ENCODE measurements at places on chromosomes 1 and 21. TPM values are rescaled to one million over a fixed set of nuclear protein-coding genes. Genes with fewer than 3 reads are reported as not detected.
A peak's percentile ranks its signal among the peaks of the same experiment; 100 is the strongest.

DNA sequence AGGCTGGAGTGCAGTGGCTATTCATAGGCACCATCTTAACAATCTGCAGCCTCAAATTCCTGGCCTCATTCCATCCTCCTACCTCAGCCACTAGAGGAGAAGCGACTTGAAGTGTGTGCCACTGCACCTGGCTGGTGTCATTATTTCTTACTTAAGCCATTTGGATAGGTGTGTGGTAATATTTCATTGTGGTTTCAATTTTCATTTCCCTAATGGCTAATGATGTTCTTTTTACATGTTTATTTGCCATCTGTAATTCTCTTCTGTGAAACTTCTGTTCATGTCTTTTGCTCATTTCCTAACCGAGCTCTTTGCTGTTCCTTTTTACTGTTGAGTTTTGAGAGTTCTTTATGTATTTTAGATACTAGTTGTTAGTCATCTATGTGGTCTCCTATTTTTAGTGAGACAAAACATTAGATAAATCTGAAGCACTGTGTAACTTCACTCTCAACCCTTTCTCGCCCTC is 66.8 kb downstream of the SLC27A3 start:
- DNase-seq = no peak
- H3K4me1 ChIP-seq = peaks cover 4% of the 10 kb centered on the region
- no peaks in the 10 kb centered on the region for H3K36me3 ChIP-seq
- no peak overlapping the region for H3K27ac ChIP-seq
- H3K4me3 ChIP-seq = no peak overlapping the region

- H3K27me3 ChIP-seq = peaks cover 8% of the 10 kb centered on the region
- H3K36me3 ChIP-seq = no peaks in the 10 kb centered on the region
- H3K4me1 ChIP-seq = no peaks in the 10 kb centered on the region
- no peak overlapping the region for H3K27ac ChIP-seq
- peak; percentile 61 for DNase-seq
- H3K4me3 ChIP-seq = no peak overlapping the region
These were observed 61.0 kb downstream of the WDR4 start for GRCh38 chr21:42818328-42818749.

Gene PCBP3
- total RNA-seq = 2.9 TPM

- peaks cover 5% of the 10 kb centered on the region for H3K4me1 ChIP-seq
- H3K27ac ChIP-seq = no peak overlapping the region
- DNase-seq = peak; percentile 38
These were observed 72.8 kb downstream of the S1PR1 start for GRCh38 chr1:101309334-101310311.

DNA sequence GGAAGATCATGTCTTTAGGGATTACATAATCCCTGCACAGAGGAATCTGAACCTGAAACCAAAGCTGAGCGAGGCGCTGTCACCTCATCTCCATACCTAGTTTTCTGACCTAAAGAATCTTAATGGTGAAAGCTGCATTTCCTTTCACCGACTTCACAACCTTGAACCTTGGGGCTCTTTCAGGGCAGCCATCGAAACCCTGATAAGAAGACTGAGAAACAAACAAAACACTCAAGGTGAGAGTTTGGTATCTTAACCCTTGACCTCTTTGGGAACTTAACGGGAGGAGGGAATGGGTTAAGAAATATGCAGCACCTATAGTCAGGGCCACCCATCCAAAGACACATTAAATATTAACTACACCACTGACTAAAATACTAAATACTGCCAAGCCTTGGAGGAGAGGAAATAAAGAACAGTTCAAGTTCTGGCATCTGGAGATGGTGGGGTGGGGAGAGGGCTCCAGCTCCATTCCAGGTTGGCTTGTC is 2.0 kb downstream of the C1orf116 start:
- no peak overlapping the region for H3K27ac ChIP-seq
- H3K4me3 ChIP-seq = no peak overlapping the region
- DNase-seq = no peak
- peaks cover 4% of the 10 kb centered on the region for H3K27me3 ChIP-seq
- peaks cover 7% of the 10 kb centered on the region for H3K4me1 ChIP-seq

DNA sequence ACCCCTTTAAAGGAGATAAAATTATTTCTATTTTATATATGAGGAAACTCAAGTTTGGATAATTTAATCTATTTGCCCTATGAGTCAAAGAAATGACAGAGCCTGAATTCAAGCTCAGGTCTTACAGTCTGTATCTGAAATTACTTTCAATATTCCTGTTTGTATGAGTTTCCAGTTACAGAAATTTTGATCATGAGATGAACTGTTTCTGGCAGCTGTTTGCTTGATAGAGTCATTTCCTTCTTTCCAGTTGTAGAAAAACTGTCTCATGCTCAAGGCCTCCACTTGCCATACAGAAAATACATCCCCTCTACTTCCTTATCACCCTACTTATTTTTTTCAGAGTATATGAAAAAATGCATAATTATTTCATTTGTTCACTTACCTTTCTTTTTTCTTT is 87.6 kb downstream of the PTPRC start:
- no peaks in the 10 kb centered on the region for H3K36me3 ChIP-seq
- DNase-seq = no peak
- no peak overlapping the region for H3K27ac ChIP-seq
- no peak overlapping the region for H3K4me3 ChIP-seq
- no peaks in the 10 kb centered on the region for H3K4me1 ChIP-seq
- H3K27me3 ChIP-seq = no peaks in the 10 kb centered on the region

DNA sequence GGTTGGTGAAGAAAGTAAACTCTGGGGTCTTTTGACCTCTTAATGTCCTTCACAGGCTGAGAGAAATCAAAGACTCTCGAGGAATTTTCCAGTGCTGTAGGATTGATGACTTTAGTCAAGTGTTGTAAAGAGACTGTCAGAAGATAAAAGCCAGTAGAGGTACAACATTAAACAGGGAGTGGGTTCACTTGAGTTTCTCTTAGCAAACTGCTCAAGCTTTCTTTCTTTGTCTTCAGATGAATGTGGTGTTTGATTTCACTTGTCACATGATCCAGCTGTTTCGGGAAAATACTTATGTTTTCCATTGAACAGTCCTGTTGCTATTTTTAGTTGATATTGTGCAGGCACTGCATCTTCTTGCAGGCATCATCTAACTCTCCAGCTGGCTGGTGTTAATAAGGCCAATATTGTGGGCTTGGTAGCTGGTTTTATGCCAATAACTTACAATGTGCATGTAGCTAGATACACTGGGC is 45.6 kb downstream of the XCL2 start:
- H3K4me1 ChIP-seq = no peaks in the 10 kb centered on the region
- H3K27me3 ChIP-seq = no peaks in the 10 kb centered on the region
- H3K36me3 ChIP-seq = no peaks in the 10 kb centered on the region
- no peak for DNase-seq
- no peak overlapping the region for H3K27ac ChIP-seq
- H3K4me3 ChIP-seq = no peak overlapping the region

DNA sequence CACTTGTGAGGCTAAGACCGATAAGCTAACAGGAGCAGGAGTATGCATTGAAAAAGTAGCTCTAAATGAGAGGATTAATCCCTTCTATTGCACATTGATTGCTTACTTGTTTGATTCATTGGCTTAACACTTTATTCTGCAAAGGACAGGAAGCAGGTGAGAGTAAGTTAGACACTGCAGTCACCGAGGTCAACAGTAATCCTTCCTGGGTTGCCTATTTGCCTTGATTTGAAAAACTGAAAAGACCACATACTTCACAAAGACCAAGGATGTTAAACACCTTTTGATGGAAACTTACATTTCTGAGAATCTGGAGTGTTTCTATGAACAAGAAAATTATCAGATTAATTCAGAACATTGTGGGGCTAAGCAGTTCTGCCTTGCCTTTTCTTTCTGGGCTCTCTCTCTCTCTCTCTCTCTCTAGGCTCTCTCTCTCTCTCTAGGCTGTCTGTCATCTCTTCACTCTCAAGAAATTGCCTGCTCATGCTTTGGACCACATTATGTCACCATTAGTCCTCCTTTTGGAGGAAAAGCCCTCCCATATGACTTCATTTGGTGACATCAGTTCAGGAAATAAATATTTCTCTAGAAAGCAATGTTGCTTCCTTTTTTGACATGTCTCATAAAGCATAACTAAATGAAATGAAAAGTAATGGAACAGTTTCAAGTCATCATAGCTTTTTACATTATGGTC is 103.8 kb downstream of the TNFSF18 start:
- no peak overlapping the region for H3K27ac ChIP-seq
- H3K36me3 ChIP-seq = no peaks in the 10 kb centered on the region
- no peak for DNase-seq

GRCh38 chr1:186806477-186806876 is 22.3 kb upstream of the PLA2G4A start:
- H3K4me3 ChIP-seq = no peak overlapping the region
- H3K36me3 ChIP-seq = no peaks in the 10 kb centered on the region
- no peak overlapping the region for H3K27ac ChIP-seq
- H3K27me3 ChIP-seq = no peaks in the 10 kb centered on the region

- H3K27ac ChIP-seq = no peak overlapping the region
- peaks cover 66% of the 10 kb centered on the region for H3K4me1 ChIP-seq
- no peaks in the 10 kb centered on the region for H3K36me3 ChIP-seq
- no peak for DNase-seq
These were observed 77.5 kb downstream of the PLPP3 start for GRCh38 chr1:56501888-56502287.

GRCh38 chr21:39461419-39461818 is 9.6 kb downstream of the SH3BGR start:
- H3K4me1 ChIP-seq = no peaks in the 10 kb centered on the region
- H3K27ac ChIP-seq = no peak overlapping the region
- DNase-seq = no peak
- no peak overlapping the region for H3K4me3 ChIP-seq
- H3K36me3 ChIP-seq = peaks cover 21% of the 10 kb centered on the region

- H3K4me3 ChIP-seq = no peak overlapping the region
- DNase-seq = no peak
These were observed 247.7 kb downstream of the CAMTA1 start for GRCh38 chr1:7032992-7033391.

DNA sequence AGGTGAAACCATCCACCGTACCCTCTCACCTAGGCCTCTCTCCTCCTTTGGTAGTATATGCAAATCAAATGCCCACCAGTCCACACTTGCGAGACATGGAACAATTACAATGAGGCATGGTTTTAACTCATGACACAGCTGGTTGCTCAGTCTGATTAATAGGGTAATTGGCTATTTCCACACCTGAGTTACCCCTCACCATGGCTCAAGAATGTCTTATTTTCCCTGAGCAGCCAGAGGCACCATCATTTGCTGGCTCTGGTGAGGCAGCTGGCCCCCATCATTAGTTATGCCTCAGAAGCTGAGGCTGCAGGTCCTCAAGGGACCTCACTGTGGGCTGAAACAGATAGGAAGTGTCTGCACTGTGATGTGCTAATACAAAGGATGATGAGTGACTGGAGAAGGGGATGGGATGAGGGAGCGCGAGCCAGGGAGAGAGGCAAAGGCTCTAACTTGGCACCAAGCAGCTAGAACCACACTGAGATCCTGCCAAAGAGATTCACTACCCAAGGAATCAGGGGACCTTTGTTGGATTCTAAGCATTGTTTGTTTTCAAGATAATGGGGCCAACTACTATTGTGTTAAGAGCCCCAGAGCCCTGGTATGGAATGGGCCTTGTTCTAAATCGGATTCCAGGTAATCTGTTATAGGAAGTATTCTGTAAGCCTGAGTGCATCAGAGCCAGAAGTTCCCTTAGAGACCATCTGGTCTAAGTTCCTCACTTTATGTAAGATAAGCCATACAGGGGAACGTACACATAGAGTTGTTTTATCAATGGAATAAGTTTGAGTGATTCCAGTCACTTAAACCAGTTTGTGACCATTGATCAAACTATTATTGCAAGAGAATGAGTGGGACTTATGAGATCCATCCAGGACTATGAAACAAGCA is 80.0 kb upstream of the CNTN2 start:
- no peaks in the 10 kb centered on the region for H3K27me3 ChIP-seq
- no peak overlapping the region for H3K27ac ChIP-seq
- H3K36me3 ChIP-seq = no peaks in the 10 kb centered on the region
- DNase-seq = no peak
- H3K4me1 ChIP-seq = peaks cover 3% of the 10 kb centered on the region

Gene MARK1
- total RNA-seq = 11.3 TPM

DNA sequence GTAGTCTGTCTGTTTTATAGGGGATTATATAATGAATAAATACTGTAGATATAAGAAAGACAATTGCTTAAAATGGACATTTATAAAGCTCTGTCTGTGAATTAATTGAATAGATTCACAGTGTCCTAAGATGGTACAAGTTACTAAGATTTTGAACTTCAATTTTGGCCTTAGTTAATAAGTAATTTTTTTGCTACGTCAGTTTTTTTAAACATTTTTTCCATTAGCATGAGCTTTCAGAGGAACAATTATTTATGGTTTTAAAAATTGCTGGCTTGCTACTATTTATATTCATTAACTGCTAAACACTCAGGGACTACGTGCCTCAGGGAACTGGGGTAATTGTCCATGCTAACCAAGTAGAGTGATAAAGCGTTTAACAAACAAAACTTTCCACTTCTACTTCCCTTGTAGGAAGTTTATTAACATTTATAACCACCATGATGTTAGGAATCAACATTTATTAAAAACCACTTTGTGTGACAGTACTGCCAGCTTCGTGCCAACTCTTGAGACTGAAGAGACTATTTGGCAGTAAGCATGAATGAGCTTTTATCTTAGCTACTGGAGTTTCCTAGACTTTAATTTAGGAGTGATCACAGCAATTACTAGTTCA is 65.4 kb upstream of the PTGS2 start:
- no peaks in the 10 kb centered on the region for H3K4me1 ChIP-seq
- no peak for DNase-seq
- H3K36me3 ChIP-seq = no peaks in the 10 kb centered on the region
- H3K27me3 ChIP-seq = no peaks in the 10 kb centered on the region
- no peak overlapping the region for H3K27ac ChIP-seq

GRCh38 chr1:30034627-30035521 is 688.5 kb downstream of the MATN1 start:
- no peaks in the 10 kb centered on the region for H3K36me3 ChIP-seq
- DNase-seq = peak; percentile 27
- H3K4me3 ChIP-seq = no peak overlapping the region
- H3K27ac ChIP-seq = no peak overlapping the region
- no peaks in the 10 kb centered on the region for H3K4me1 ChIP-seq

DNA sequence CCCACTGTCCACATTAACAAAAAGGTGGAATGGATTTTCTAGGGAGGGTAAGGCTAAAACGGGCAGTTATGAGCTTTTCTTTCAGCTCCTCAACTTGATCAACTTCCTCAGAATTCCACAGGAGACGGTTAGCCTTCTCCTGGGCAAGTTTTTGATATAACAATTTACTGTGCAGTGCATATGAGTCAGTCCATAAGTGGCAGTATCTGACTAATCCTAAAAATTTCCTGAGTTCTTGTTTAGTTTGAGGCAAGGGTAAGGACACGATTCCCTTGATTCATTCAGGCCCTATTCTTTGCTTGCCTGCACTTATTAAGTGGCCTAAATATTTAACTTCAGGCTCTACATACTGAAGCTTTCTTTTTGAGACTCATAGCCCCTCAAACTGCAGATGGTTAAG is 6.2 kb upstream of the AADACL3 start:
- DNase-seq = no peak
- H3K36me3 ChIP-seq = no peaks in the 10 kb centered on the region
- H3K27ac ChIP-seq = no peak overlapping the region
- H3K4me1 ChIP-seq = no peaks in the 10 kb centered on the region
- H3K4me3 ChIP-seq = no peak overlapping the region
- H3K27me3 ChIP-seq = no peaks in the 10 kb centered on the region
